ENCODE measurements at places on chromosomes 11 and 22.

GRCh38 chr11:134332189-134332631 is 422 bp downstream of the GLB1L2 start:
- DNase-seq: no peak

DNA sequence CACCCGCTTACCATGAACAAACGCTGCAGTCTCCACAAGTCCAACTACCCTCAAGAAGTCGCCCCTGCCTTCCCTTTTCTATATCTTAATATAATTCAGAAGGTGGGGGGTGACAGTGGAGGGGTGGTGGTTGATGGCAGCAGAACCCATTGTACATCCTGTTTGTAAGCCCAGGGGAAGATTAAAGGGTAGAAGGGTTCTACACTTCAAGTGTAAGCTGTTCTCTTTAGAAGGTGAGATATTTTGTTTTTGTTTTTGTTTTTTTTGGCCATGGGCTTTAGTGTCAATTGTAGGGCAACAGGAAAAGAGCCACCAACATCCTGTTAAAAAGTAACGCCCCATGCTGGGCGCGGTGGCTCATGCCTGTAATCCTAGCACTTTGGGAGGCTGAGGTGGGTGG is 34.9 kb upstream of the RRAS2 start:
- no peak for DNase-seq

DNA sequence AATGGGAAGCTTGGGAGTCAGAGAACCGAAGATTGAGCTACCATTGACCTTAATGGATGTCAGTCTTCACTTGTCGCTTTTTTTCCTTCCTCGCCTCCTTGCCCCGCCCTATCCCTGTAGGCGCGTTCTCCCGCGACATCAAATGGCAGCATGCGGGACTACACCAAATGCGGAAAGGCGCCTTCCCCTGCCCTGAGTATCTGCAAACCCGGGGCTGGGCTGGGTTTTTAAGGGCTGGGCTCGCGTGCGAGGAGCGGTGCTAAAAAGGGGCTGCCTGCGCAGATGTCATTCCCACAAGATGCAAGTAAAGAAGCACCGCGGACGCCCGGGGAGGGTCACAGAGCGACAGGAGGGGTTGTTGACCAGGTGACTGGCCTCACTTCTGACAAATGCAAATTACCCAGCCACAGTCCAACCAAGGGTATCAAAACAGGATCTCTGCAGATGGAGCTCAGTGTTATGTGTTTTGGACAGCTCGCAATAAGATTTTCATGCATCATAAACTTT is 4.7 kb upstream of the FAM111B start:
- DNase-seq: no peak

- no peak for DNase-seq
Measured at GRCh38 chr11:31820438-31820818, 9.3 kb upstream of the PAX6 start.

Data from hindlimb muscle (tissue), 1 donor.